ENCODE measurements at places on chromosomes 11 and 22.

DNA sequence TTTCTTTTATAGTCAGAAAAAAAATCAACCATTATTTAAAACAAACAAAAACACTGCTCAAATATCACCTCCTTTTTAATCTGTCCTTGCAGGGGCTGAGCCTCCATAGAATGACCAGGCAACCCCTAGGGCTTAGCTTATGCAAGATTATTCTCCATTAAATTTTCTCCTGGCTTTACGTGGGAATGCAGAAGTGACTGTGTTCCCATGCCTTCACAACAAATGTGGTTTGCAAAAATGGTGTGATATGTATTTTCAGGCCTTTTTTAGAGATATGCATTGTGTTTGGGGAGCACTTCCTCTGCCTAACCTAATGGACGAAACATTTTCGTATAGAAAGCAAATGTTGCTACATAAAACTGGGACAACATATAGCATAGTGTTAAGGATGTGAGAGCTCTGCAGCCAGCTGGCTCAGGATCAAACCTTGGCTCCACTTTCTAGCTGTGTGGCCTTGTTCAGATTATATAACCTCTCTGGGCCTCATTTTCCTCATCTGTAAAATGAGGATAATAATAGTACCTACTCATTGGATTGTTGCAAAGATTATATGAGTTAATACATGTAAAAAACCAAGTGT lies 82.6 kb downstream of the PARVA start:
- DNase-seq: no peak

DNA sequence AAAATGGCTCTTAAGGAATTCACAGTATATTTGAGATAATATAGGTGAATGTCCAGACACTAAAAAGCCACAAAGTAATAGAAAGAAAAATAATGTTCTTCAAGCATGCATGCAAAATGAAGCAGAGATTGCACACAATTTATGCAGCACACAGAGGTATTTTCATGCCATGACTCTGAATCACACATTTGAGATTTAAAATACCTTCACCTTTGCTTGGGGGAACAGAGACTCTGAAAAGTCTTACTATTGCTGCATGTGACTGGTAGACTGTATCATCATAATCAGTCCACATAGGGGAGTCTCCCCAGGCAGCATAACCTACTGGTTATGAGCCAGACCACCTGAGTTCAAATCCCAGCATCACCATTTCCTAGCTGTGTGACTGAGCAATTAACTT lies 96.2 kb downstream of the RCN1 start:
- DNase-seq: no peak

- DNase-seq: no peak
These were observed 13.2 kb downstream of the EHF start for GRCh38 chr11:34633990-34634693.

- DNase-seq: no peak
These were observed 17.6 kb upstream of the CADM1 start for GRCh38 chr11:115521825-115522224.

DNA sequence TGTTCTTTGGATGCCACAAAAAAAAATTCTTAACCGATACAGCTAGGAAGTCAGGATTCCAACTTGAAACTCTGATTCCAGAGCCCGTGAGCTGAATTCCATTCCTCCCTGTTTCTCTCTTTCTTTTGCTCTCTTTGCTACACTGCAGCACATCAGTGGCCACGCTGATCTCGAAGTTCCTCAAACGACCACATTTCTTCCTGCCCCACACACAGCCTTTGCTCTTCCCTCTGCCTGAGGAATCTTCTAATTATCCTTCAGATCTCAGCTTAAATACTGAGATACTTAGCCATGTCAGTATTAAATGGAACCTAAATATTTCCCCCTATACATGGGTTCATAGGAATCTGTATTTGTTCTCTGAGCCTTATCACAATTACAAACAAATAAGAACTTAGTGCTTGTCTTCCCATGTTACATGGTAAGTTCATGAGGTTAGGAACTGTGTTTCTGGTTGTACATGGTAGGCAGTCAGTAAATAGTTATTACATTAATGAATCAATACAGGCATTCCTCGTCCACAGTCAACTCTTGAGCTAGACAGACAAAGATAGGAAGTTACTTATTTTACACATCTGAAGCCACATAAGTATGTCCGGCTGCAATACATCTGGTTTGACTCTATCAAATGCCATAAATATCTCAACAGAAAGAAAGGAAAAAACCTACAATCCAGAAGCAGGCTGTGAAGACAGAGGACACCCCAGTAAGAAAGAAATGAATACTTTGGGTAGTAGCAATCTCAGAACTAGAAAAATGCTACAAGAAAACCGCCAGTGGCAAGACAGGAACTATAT lies 86.6 kb downstream of the MAML2 start:
- DNase-seq: no peak

DNA sequence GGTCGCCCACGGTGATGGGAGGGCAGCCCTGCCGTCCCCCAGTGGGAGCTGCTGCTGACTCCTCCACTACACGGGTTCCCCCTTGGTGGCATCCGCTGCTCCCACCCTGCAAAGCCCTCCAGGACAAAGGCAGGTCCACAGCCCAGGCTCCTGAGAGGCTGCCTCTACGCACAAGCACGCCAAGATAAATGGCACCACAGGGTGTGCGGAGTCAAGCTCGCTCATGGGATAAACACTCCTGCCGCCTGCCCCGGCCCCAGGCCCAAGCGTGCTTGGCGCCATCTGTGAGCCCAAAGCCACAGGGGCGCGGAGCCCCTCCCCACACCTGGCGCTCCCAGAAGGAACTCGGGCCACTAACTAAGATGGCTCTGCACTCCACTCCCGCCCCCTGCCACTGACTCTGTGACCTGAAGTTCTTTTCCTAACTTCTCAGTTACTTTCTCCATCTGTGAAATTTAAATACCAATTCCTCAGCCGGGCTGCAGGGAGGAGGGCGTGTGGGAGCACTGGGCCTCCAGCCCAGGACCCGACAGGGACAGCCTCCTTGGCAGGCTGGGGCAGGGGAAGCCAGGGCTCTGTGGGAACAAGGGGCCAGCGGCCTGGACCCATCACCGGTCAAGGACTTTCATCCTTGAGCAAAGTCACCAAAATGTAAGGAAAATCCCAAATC lies 14.9 kb downstream of the EHD1 start:
- no peak for DNase-seq

DNA sequence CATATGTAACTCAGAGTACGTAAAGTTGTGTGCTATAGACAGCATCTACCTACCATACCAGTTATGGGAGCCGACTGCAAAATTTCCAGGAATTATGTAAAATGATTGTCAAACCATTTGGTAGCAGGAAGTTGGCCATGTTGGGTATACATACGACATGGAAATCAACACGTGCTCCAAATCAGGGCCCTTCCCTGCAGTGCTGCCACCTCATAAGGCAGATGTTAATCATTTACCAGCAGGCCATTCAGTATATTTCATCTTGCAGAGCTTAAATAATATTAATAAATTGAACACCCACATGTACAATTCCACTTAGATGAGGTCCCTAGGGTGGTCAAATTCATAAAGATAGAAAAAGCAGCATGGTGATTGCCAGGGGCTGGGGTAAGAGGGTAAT lies 9.8 kb downstream of the MS4A18 start:
- DNase-seq: no peak

DNA sequence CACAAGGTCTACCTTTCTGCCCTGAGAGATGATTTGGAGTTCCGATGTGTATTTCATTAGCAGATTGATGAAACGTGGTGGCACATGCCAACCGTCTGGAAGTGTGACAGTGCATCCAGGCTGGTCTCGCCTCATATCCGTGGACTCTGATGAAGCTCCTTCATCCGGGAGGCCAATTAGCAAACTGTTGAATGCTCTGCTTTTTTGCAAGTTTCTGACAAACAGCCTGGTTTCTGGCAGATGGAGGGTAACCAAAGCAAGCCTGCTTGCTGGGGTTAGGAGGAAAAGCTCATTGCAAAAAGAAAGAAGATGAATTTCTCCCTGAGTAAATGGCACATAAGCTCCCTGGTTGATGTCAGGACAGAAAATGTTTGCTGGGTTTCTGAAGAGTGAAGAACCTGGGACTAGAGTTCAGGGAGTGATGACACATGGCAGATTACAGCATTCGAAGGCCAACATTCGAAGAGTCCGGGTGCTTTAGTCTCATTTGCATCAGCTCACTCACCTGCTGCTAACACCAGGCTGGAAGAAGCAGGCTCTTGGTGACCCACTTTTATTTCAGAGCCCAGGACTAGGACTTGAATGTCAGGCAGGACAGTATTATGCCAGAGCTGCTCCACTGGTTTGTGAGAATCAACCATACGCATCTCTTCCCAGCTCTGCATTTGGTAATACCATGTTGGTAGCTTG lies 135.9 kb upstream of the TTC12 start:
- DNase-seq: no peak

DNA sequence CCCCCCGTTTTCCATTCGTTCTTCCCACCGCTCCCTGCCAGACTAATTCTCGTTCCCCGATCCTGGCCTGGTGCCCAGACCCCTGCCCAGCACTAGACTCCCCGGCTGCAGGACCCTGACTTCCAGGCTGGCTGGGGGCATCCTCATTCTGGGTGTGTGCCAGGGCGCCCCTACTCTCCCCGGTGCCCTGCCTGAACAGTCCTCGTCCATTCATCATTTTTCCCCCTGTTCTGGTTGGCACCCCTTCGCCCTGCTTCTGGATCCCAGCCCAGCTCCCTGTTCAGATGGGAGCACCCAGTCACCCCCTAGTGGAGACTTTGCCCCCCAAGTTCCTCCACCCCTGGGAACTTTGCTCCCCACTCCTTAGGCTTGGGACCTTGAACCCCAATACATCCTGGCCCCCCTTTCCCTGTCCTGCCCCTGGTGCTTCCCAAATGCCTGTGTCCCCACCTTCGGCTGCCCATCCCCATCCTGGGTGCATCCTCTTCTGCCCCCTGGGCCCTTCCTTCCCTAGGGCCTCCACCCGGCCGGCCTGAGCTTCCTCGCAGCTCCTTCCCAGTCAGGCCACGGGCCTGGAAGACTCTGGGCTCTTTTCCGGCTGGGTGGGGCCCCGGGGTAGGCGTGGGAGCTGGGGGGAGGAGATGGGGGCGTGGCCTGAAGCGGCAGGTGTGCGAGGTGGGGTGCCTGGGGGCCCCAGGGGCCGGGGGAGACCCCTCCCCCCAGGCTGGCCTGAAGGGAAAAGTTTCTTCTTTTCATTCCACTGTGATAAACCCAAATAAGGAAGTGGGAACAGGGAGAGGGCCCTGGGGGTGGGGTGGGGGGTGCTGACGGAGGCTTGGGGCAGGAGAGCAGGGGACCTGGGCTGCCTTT lies 908 bp downstream of the PLCB3 start:
- DNase-seq: no peak

- no peak for DNase-seq
These were observed 5.7 kb downstream of the AMBRA1 start for GRCh38 chr11:46588131-46588530.

- DNase-seq: no peak
These were observed 5.9 kb downstream of the USP2 start for GRCh38 chr11:119375337-119376196.

GRCh38 chr11:71355281-71355680 lies 92.9 kb downstream of the DHCR7 start:
- no peak for DNase-seq
